ENCODE measurements at places on chromosomes 11 and 22.

DNA sequence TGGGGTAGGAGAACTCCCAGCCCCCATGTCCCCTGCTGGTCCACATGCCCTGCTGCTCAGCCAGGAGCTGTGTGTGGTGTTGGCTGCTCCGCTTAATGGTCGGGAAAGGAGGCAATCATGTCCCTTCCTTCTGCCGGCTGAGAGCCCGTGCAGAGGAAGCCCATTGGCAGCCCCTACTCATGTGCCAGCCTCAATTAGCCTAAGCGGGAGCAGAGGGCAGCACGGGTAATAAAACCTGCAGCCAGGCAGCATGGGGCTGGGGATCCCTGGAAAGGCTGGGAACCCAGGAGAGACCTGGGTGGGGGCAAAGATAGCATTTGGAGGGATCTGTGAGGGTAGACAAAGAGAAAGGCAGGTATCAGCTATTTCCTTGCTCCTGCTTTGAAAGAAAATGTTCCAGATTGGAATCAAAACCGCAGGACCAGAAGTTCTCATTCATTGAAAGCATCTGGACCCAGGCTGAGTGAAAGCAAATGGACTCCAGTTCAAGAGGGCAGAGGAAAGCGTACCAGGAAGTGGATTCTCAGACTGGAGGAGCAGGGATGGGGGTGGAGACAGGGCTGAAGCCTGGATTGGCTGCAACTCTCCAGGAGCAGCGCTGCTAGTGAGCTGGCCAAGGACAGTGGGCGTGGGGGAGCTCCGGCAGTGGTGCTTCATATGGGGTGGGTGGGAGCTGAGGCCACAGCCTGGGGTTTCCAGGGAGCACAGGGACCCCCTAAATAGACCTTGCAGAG is 103.4 kb upstream of the NECTIN1 start:
- DNase-seq, result no peak

DNA sequence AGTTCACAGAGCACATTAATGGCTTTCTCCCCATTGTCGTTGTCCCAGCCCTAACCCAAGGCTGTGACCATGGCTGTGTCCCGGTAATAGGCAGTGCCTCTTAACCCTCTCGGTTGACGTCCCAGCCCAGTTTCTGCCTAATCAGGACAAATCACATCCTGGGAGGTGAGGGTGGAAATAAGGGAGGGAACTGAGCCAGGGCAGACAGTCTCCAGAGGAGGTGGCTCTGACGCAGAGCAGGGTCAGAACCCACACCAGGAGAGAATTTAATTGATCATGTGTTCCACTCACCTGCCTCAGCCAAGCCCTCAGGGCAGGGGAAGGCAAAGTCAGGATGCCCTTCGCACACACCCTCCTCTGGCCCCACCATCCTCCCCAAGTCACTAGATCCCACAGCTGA is 17.0 kb downstream of the SLC43A1 start:
- DNase-seq, result no peak

GRCh38 chr11:61862714-61863547 is 28.4 kb downstream of the FADS3 start:
- no peak for DNase-seq

GRCh38 chr11:8686325-8686724 is 3.7 kb downstream of the RPL27A start:
- DNase-seq, result no peak

DNA sequence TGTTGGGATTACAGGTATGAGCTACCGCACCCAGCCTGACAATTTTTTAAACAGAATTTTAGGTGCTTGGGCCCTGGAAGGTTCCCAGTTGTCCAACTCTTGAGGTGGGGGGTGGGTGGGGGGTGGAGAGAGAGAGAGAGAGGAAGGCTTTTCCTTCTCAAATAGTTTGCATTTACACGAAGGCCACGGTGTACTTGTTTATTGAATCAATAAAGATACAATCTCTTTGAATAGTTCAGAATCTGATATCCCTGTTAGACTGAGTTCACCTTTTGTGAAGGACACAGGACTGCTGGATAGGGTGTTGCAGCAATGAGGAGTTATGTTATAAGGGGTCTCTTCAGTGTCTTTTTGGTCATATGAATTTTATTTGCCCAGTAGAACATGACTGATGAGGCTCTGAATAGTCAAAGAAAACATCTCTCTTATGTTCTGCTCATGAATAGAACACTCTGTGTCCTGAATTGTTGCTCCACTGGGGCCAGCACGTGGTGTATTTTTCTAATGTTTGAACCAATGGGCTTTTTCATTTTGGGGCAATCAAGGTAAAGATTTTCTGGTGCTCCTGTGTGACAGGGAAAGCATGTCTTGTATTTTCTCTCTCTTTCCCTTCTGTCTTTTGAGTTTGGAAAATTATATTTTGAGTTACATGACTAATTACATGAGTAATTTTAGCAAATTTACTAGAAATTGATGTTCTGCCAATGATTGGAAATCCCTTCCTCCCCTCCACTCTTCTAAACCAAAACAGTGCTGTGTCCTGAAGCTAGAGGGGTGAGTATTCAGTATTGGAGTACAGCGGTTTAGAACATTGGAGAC is 61.7 kb downstream of the PTPRJ start:
- DNase-seq, result no peak

GRCh38 chr11:21301981-21302380 is 632.6 kb downstream of the NELL1 start:
- no peak for DNase-seq

DNA sequence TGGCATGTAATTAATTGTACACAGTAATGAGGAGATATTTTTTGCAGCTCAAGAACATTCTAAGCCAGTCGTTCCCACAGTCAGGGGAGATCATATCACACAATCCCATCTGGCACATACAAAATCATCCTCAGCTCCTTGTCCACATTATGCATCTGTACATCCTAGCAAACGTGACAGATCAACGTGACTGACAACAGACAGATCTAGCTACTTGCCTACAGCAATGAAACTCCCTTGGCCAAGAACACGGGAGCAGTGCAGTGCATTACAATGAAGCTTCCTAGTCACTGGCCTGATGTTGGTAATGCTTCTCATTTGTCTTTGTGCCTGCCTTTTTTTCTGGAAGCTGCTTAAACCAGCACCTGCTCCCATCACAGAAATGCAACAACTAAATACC is 24.5 kb upstream of the GUCY1A2 start:
- no peak for DNase-seq

- DNase-seq, result no peak
These were observed 974.0 kb downstream of the TBC1D22A start for GRCh38 chr22:47736186-47737034.

- DNase-seq, result no peak
These were observed 19.8 kb downstream of the LRP4 start for GRCh38 chr11:46898396-46899095.

GRCh38 chr22:46436595-46437175 is 100.7 kb downstream of the CELSR1 start:
- no peak for DNase-seq

DNA sequence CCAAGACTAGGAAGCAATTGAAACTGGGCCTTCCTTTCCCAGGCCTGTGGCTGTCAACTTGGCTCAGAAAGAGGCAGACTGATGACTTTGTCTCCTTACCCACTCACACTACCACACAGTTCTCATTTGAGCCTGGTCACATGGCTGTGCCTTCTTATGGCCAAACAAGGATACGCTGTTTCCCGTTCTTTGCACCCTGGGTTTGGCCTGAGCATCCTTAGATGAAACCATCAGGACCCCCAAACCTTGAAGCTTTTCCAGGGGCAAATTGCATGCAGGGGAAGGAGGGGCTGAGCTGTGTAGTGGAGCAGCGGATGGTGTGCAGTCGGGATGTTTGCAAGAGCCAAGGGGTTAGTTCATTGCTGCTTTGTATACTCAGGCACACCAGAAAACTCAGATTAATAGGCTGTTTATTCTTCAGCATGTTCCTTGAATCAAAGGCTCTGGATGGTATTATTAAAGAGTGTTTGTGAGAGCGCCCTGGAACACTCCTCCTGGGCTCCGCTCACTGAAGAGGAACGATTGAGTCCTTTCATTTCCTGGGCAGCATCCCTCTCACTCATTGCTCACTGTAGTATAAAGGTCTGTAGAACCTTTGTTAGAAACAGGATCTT is 69.8 kb downstream of the ARFGAP2 start:
- no peak for DNase-seq

DNA sequence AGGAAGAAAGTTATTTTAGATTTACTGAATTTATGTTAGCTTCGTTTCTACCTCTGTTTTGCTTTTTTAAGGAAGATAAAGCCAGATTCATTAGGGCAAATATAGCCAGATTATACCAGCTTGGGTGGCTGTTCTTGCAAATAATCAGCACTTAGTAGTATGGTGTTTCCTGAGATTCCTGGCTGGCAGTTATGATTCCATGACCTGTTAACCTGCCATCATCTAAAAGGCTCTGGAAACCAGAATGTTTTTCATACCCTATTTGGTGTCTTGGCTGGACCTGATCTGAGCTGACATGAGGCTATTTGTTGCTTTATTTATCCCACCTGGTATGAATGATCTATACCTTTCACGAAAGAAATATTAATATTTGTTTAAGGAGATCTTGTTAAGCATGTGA is 82.7 kb upstream of the HORMAD2 start:
- DNase-seq, result no peak

DNA sequence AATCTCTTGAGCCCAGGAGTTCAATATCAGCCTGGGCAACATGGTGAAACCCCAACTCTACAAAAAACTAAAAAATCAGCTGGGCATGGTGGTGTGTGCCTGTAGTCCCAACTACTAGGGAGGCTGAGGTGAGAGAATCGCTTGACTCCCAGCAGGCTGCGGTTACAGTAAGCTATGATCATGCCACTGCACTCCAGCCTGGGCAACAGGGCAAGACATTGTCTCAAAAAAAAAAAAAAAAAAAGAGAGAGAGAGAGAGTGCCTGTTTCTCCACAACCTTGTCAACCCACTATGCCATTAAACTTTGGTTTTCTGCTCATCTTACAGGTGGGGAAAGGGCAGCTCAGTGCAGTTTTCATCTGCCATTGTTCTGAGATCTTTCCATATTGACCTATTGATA is 5.1 kb downstream of the FOLR3 start:
- DNase-seq, result no peak

DNA sequence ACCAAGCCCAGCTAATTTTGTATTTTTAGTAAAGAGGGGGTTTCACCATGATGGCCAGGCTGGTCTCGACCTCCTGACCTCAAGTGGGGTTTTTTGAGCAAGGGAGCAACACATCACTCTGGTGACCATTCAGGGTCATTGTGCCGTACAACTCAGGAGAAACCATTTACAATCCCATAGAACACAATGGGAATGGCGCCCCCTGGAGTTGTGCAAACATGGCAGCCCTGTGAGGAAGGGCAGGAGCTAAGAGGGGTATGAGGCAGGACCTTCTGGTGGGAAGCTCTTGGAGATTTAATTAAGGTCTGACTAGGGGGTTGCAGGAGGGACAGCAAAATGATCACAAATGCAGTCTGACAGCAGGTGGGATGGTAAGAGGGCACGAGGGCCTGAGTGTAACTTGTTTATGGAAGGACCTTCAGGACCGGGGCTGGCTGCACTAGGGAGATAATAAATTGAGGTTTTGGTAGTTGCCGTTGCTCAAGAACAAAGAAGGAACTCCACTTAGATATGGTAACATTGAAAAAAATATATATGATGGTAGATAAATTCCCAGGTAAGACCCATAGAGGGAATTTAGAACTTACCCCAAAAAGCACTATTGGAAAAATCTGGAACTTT is 9.1 kb upstream of the CSF2RB start:
- no peak for DNase-seq

- DNase-seq, result no peak
These were observed 16.9 kb upstream of the WNT7B start for GRCh38 chr22:45993841-45994240.

DNA sequence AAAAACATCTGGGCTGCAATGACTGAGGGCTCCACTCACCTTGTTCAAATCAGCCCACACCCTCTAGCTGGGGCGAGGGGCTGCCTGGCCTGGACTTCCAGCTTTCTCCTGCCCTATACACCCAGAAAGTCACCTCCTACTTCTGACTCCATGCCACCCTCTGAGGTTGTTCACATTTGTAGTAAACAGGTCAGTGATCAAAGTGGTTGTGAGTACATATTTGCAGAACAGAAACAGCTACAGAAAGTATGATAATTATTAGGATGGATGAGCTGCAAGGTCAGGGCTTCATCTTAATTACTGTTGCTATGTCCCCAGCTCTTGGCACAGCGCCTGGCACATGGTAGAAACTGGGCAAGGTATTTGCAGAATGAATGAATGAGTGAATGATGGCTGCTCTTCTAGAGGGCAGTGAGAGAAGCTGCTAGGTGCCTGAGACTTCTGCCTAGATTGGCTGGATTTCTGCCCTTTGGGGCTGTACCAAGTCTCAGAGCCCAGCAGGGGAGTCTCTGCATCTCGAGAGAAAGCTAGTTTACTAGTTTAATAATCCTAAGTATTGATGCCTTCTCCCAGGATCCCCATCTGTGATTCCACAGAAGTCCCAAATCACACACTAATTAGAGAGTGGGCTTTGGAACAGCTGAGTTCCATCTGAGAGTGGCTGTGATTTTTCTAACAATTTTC is 36.0 kb downstream of the SYT13 start:
- DNase-seq, result no peak

GRCh38 chr11:43942662-43943371 is 380 bp downstream of the C11orf96 start:
- no peak for DNase-seq

GRCh38 chr11:76674517-76675400 is 4.2 kb upstream of the LRRC32 start:
- no peak for DNase-seq

DNA sequence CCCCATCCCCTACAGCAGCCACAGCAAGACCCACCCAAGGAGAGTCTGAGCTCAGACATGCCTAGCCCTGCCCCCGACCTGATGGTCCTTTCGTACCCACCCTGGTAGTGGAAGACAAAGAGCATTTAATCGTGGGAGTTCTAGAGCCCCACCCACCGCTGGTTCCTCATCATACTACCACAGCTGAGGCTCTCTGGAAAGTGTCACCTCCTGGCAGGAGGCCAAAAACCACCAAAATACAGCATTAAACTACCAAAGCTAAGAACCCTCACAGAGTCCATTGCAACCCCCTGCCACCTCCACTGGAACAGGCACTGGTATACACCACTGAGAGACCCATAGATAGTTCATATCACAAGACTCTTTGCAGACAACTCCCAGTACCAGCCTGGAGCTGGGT is 311.1 kb downstream of the TENM4 start:
- no peak for DNase-seq

DNA sequence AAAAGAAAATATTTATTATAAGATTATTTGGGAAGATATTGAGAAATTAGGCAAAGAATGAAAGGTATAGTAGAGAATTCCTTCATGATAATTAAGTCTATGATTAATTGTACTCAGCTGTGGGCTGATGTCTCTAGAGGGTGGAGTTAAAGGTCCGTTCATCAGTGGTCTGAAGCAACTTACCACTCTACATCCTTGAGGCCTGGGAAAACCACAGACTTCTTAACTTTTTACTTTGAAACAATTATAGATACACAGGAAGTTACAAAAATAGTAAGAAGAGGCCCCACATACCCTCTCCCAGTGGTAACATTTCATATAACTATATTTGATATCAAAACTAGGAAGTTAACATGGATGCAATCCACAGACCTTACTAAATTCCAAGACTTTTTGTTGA is 167.0 kb upstream of the NECTIN1 start:
- DNase-seq, result no peak

DNA sequence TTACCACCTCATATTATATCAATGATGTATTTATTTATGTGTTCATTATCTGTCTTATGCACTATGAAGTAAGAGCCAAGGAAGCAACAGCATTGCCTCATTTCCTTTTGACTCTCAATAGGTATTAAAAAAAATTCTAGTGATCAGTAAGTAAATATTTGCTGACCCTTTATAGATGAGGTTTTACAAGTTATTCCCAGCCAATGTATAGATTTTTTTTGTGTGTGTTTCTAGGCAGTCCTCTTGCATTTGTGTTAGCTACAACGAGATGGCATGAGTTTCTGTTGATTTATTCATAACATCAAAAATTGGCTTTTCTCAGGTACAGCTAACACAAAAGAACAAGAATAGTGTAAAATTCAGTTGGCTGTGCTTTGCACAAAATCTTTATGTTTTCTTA is 4.7 kb downstream of the OR1S2 start:
- DNase-seq, result no peak
